GM10248 (cell line): ENCODE measurements at places on chromosomes 4 and X.

DNA sequence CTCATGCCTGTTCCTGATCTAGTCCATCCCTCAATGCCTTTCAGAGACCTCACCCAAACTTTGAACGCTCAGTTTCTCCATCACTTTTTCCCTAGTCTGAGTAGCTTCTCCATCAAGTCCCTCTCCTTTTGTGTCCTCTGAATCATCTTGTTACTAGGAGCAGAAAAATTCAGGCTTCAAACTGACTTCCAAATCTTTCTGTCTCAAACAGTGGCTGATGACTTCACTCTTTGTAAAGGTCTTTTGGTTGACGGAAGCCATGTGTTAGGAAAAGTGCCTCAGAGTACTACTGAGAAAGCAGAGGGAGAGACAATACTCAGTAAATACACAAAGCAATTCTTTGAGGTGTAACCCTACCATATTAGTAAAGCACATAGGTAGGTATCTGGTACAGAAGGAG, 65.7 kb upstream of the CAMK2D start:
- DNase-seq, result no peak

DNA sequence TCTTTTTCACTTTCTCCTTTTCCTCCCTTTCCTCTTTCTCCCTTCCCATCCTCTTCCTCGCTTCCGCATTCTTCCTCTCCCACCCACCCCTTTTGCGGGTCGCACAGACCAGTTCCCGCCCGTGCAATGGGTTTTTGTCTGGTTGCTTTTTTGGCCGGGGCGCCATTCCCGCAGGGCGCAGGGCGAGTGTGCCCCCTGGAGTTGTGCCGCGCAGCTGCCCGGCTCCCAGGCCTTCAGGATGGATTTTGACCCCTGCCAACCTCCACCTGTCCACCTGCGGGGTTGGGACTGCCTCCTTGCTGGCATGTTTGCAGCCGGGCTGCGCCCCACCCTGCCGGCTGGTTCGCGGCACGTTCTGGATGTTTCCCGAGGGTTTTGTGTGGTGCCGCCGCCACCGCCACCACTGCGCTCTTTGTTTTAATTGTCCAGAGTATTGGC, 578 bp upstream of the SEL1L3 start:
- no peak for DNase-seq

- DNase-seq, result no peak
These were observed 49.9 kb upstream of the MND1 start for GRCh38 chr4:153294631-153295030.

DNA sequence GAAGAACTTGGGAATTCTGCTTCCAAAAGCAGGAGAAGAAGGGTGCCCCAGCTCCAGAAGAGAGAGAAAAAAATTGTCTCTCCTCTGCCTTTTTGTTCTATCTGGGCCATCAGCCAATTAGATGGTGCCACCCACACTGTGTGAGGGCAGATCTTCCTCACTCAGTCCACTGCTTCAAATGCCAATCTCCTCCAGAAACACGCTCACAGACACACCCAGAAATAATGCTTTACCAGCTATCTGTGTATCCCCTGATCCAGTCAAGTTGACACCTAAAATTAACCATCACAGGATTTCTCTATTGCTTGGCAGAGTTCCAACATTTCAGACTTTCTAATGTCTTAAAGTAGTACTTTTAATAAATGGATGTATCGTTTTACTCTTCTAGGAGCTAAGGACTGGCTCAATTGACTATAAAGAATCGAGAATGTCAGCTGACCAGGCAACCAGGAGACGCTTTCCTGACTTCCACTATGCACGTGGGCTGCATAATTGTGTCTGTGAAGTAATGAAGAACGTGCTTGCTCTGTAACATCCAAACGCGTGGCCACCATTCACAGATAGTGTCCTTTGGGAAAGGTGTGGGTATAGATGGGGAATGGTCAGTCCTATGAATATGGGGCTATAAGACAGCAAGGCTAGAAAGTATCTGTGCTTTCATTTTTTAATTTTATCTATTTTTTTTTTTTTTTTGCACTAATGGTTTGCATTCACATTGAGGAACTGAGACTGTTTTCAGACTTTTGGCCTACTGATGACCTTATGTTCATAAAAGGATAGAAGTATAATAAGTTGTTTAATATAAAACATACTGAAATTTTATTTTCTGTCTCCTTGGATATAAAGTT, 9.9 kb upstream of the SMIM20 start:
- DNase-seq, result peak; percentile 31

DNA sequence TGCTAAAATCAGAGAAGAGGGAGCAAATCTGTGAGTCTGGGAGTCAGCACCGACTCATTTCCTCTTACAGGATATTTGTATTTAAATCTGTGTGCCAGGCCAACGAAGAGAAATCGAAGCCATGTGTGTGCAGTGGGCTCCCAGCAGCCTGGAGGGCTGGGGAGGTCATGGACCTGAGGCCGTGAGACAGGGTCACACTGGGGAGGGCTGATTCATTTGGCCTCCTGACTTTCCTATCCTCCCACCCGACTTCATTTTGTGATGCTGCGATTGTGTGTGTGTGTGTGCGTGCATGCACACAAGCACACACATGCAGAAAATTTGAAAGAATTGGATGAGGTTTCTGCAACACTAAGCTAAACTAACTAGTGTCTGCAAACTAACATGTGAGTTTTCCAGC, 48.7 kb upstream of the STX18 start:
- no peak for DNase-seq

DNA sequence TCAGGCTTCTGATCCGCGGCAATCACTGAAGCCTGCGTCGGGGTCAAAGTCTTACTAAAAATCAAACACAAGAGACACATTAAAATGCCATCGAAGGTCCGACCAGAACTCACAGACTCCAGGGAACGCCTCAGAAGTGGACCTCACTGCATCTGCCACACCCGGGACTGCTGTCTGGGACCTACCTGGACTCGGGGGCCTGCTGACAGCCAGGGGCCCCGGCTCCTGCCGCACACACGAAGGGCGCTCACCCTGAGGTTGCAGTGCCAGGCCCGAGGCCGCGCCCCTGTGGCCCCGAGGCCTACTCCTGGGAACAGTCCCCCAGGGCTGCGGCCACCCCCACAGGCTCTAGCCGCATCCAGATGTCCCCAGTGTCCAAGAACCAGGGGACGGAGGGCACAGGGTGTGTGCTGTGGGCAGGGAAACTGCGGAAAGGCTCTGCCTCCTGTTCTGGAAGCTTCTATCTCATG, 7.4 kb downstream of the CTBP1 start:
- DNase-seq, result no peak

GRCh38 chr4:115945026-115945425, 831.6 kb upstream of the NDST4 start:
- no peak for DNase-seq

- DNase-seq, result no peak
These were observed 53.1 kb downstream of the IGSF1 start for GRCh38 chrX:131235768-131236545.

- DNase-seq, result no peak
These were observed 261.5 kb downstream of the DCHS2 start for GRCh38 chr4:154230091-154230490.

DNA sequence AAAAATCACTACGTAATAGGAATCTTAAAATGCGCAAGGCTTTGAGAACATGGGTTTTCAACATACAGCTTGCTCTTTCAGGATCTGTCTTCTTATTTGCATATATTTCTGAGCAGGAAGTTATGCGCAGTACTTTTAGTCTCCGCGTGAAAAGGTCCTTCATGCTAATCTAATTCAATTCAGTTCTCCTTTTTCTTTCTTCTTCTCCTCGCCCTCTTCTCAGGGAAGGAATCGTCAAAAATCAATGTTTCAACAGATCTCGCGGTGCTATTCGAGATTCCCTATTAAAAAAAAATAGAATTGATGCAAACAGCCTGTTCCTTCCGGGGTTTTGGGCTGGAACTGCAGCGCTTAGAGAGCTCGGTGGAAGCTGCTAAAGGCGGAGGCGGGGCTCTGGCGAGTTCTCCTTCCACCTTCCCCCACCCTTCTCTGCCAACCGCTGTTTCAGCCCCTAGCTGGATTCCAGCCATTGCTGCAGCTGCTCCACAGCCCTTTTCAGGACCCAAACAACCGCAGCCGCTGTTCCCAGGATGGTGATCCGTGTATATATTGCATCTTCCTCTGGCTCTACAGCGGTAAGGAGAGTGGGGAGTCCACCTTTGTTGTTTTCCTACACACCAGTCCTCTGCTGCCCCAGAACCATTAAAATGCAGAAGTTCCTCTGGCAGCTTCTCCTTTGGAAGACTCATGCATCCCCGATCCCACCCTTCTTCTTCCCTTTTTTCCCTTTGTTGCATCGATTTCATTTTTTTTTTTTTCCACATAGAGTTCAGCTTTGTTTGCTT, at the start of the genes HMGN5 and SH3BGRL:
Gene HMGN5, minus strand, starts transcription at position 243 of the 785 bp plus-strand sequence. CDS start 80,364 bp downstream, outside the sequence.
Gene SH3BGRL, plus strand, starts transcription at position 432 of the 785 bp plus-strand sequence. Its CDS starts 99 bp downstream, at position 531.
- peak; percentile 50 for DNase-seq

DNA sequence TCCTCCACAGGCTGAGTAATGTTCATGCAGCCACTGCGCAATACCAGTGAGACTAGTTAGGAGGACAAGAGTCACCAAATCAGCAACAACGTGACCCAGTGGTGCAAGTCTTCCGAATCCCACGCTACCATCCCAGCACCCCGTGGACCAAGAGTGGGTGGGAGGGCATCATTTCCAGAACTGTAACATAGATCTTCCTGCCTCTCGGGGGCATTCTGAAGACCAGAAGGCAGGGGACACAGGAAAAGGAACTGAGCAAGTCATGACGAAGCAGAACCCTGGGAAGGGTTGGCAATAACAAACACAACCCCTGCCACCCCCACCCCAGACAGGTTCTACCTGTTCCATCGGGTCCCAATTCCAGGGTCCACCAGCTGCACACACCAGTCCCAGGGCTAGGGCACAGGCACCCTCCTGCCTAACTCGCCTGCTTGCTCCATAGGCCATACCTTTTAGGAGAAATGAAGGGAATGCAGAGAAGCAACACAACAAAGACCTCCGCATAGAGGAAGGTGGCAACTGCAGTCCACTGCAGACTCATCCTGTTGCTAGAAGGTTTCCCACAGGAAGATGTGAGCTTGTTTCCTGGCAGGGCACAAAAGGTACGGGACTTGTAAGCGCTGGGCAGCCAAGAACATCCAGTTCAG, 1.4 kb downstream of the BCAP31 start:
- DNase-seq, result no peak

DNA sequence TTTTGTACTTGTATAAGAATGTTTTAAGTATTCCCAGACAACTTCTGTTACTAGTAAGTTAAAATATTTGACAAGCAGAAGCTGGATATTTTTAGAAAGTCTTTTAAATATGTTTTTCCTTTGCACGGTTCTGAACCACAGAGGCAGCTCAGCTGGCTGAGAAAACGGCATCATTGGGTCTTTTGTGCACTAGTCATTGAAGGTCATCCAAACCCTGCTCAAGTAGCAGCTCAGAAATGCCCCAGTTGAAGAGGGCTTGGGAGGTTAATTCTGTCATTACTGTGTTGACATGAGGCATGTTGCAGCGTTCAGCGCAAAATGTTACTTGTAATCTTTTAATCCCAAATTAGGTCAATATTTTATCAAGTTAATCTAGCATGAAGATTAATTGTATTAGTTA, 383.7 kb upstream of the FAM241A start:
- no peak for DNase-seq

GRCh38 chr4:168577624-168578023, 80.8 kb downstream of the PALLD start:
- no peak for DNase-seq

DNA sequence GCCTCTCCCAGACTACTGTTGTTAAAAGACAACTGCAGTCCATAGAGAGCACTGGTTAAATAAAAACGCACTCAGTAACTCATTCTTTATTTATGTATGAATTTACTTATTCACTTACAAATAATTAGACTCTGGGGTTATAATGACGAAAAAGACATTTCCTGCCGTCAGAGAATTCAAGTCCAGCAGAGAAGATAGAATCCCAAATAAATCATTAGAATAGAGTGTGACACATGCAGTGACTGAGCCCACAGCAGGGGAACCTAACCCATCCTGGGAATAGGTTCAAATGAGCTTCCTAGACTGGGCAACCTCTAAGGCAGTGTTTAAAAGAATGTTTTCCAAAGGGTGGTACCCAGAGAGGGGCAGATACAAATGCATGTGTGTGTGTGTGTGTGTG, 53.9 kb downstream of the FGFBP1 start:
- no peak for DNase-seq

GRCh38 chr4:73053974-73054480, 15.5 kb downstream of the COX18 start:
- no peak for DNase-seq

- peak; percentile 49 for DNase-seq
These were observed 136.4 kb downstream of the ZNF674 start for GRCh38 chrX:46408553-46409407.

DNA sequence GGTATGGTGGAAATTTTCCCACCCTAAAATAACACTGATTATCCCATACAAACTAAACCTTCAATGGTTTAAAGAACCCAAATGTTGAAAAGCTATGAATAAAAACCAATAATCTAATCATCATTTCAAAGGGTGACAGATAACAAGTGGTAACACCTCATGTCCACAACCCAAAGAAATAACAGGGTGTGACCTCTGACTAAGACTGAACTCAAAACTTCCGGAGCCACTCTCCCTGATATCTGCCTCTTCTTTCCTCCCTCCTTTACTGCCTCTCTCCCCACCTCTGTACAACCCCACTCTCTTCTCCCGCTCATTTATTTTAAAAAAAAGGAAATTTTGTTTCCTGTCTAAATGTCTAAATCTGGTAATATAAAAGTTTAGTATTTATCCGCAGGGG, 11.5 kb downstream of the FBXW7 start:
- DNase-seq, result no peak

DNA sequence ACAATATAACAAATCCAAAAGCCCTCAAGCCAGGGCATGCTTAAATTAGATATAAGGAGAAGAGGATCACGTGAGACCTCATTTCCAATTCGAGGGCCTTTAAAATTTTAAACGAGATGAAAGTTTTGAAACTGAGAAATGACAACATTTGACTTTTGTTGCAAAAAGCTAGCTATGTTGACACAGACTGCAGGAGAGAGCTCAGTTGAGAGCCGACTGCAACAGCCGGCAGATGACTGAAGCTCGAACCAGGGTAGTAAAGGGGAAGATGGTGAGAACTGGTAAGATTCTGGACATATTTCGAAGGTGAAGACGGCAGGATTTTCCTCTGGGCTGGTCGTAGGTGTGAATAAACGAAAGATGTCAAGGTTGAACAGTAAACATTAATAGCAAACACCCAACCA, 773 bp downstream of the PRMT9 start:
- peak; percentile 27 for DNase-seq

DNA sequence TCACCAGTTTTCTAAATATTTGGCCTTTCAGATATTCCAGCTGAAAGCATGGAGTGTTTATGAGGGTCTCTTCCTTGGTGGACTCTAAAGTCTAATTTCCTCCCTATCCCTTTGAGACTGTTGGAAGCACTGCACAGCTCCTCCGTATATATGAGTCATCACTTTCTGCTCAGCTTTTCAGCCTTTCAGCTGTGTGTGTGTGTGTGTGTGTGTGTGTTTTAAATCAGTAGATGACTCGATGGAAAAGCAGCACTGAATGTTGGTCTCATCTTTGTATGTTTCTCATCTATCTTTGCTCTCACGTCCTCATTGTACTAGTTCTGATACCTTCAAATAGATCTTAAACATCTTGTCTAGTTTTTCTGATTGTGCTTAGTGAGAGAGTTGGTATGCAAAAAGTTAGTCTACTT, 81.6 kb downstream of the ZFX start:
- DNase-seq, result peak; percentile 17
